ENCODE measurements at places on chromosomes 16 and 17. TPM values are rescaled to one million over a fixed set of nuclear protein-coding genes. Genes with fewer than 3 reads are reported as not detected.

FZD2 gene
- total RNA-seq = 5.7 TPM

DNASE1L2 gene
- total RNA-seq = 17.3 TPM

CBLN1 gene
- total RNA-seq = 0.30 TPM

RSKR gene
- total RNA-seq = 13.9 TPM

IGF2BP1 gene
- 1.5 TPM for total RNA-seq

FSCN2 gene
- total RNA-seq = 0.99 TPM

KRT32 gene
- 28.0 TPM for total RNA-seq

EPX gene
- 1.9 TPM for total RNA-seq

ABI3 gene
- total RNA-seq = 1.5 TPM

ZMYND15 gene
- total RNA-seq = 0.89 TPM

ANKRD40CL gene
- not detected for total RNA-seq

CRYBA1 gene
- not detected for total RNA-seq

CCL18 gene
- total RNA-seq = not detected

FOXJ1 gene
- total RNA-seq = 0.30 TPM

ABCC12 gene
- 0.10 TPM for total RNA-seq

CMC2 gene
- 16.6 TPM for total RNA-seq

CDRT4 gene
- total RNA-seq = 5.7 TPM

PLA2G10 gene
- total RNA-seq = not detected

MSLN gene
- total RNA-seq = 1.4 TPM

ABCC11 gene
- 0.20 TPM for total RNA-seq

HSF4 gene
- 14.3 TPM for total RNA-seq

FBXW10B gene
- total RNA-seq = 3.6 TPM

SDR42E2 gene
- total RNA-seq = not detected

KCTD19 gene
- total RNA-seq = 0.20 TPM

PRRT2 gene
- 3.6 TPM for total RNA-seq

CCL22 gene
- total RNA-seq = 0.69 TPM

RBFOX1 gene
- 4.8 TPM for total RNA-seq

NACA2 gene
- not detected for total RNA-seq

TLCD2 gene
- total RNA-seq = 4.6 TPM

All from skin of body (tissue), 3 donors.